ENCODE measurements at places on chromosomes 3 and 15.

GRCh38 chr15:69200832-69201745, 40.7 kb downstream of the GLCE start:
- no peak for DNase-seq

- DNase-seq = no peak
Measured at GRCh38 chr3:186976837-186977750, 46.8 kb downstream of the ST6GAL1 start.

DNA sequence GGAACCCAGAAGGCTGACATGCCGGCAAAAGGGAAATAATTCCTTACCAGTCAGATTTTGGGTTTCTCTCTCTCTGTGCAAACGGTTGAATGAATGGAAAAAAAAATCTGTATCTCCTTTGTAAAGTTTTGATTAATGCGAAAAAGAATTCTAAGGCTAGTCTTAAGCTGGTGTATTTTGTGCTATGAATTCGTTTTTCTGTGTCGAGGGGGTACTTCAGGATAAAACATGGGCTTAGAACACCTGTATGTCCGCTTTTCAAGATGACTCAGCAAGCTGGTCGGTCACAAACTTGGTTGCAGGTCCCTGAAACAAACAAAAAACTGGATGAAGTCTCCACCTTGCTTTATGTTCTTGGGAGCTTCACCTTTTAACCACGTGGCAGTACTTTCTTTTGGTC, 28.5 kb downstream of the IGDCC3 start:
- DNase-seq = no peak

GRCh38 chr15:81182756-81183438, 13.8 kb upstream of the IL16 start:
- DNase-seq = no peak

- no peak for DNase-seq
Measured at GRCh38 chr15:68341760-68342725, 64.5 kb downstream of the FEM1B start.

DNA sequence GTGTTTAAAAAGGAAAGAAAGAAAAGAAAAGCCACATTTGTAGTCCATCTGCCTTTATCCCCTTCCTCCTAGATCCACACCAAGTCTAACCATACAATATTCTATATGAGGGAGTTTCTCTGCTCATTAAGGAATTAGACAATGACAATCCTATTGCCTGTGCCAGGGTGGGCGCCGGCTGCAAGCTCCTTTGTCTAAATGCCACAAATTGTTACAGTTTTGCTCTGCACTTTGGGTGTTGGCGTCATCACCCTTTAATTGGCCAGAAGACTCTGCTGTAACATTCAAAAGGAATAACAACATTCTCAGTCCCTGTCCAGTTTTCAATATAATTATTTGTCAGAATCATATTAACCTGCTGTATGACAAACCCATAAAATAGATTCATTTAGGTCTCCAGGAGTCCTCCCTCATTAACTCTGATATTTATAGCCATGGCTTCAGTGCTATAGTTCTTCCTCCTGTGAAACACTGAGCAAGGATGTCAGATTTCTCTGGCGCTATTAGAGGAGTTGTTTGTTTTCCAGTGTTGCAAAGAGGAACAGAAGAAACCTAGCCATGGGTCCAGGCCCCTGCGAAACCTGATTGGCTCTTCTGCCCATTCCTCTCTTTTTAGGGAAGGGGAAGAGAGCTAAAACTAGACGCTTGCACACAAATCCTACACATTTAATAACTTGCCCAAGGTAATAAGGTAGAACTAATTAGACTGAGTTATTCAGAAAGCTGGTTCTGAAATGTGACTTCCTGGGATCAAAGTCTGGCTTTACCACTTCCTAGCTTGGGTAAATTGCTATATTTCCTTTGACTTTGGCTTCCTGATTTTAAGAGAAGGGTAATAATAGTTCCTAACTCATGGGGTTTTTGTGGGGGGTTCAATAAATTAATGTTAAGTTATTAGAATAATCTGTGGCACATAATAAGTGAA, 112.4 kb downstream of the CD47 start:
- DNase-seq = no peak

DNA sequence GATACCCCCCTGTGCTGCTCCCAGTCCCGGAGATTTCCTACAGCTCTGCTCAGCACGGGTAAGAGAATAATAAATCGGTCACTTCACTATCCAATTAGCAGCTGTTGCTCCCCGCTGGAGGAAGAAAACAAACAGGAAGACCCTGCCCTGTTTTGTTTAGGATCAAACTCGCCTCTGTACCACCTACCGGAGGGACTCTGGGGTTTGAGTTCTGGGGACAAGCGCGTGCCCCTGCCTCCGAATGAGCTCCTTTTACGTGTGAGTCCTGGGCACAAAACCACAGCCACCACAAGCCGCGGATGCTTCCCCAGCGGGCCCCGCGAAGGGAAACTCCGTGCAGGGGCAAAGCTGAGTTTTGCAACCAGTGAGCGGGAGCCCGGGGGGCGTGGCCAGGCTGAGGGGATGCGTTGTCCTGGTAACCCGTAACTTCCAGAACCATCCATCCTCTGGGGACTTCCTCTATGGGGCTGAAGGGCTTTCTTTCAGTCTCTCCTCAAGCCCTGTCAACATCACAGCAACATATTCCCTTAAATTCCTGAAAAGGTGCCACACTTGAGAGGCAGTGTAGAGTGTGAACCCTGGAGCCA, 315.7 kb upstream of the PROK2 start:
- peak; percentile 74 for DNase-seq

DNA sequence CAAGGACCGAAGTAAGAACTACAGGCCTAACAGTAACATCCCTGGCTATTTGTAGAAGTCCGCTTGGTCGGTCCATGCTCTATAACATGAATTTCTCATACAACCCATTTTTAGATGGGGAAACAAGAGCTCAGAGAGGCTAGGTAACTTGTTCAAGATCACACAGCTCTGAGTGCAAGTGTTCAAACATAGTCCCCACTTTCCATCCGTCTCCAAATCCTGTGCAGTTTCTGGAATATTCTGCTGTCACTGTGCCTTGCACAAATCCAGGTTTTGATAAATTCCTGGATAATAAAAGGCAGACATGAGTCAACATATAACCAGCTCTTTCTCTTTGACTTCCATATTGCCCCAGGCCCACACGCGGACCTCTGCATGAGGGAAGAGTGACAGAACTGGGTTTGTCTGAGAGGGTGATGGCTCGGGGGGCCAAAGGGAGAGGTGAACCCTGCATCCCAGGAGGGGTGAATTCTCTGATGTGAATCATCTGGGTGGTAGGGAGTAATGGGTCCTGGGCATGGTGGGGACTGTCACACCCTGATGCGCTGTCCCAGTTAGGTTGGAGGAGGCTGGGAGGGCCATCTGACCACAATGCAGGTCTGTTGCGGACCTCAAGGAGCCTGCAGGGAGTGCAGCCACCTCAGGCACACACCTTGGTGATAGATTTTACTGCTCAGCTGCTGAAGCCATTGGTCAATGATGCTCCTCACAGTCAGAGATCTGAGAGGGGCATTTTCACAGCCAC, 162.2 kb downstream of the SMAD6 start:
- no peak for DNase-seq

GRCh38 chr3:72441284-72441994, 406.8 kb downstream of the SHQ1 start:
- no peak for DNase-seq

GRCh38 chr3:11536132-11536935, 107.4 kb downstream of the VGLL4 start:
- DNase-seq = no peak

DNA sequence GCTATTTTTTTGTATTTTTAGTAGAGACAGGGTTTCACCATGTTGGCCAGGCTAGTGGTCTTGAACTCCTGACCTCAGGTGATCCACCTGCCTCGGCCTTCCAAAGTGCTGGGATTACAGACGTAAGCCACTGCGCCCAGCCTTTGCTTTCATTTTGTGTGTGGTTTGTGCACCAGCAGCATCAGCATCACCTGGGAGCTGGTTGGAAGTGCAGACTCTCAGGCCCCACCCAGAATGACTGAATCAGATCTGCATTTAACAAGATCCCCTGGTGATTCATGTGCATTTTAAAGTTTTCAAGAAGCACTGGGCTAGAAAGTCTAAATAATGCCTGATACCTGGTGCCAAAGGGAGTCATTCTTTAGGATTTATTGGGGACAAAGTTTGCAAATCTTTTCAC, 73.4 kb upstream of the BNIP2 start:
- no peak for DNase-seq

GRCh38 chr3:189502676-189503257, 128.4 kb upstream of the TP63 start:
- DNase-seq = no peak

GRCh38 chr3:197309528-197310361, 11.3 kb upstream of the DLG1 start:
- no peak for DNase-seq

GRCh38 chr3:109337393-109337792, at the start of gene DPPA4:
Gene DPPA4 (minus strand): TSS chr3:109337546. CDS start chr3:109337517, 29 bp downstream.
- DNase-seq = no peak

DNA sequence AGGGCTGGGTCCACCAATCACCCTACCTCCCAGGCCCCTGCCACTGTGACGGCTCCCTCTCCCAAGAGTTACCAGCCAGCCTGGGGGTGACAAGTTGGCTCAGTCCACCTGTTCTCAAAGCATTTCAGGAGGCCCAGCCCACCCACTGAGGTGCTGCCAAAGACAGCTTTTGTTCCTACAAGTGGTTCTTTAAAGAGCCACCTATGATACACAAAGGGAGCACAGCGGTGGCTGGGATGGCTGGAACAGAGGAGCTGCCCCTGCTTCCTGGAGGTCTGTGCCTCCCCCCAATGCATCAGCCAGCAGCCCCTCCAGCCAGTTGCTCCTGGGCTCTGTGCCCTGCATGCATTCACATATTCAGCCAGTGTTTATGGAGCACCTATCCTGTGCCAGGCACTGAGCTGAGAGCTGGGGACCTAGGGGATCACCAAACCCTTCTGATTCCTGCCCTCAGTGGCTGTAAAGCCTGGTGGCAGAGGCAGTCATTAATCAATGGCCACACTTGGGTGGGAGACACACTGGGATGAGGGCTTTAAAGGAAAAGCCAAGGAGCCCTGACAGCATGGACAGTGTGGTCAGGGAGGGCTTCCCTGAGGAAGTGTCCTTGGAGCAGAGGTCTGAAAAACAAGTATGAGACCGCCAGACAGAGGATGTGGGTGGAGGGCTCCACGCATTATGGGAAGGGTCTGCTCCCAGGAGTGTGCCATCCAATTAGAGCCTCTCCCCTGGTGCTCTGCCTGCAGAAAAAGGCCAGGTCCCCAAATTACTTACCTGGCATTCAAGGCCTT, 107.1 kb upstream of the LINGO1 start:
- DNase-seq = no peak

GRCh38 chr3:47343471-47343971, 37.3 kb upstream of the PTPN23 start:
- no peak for DNase-seq

GRCh38 chr15:80697075-80697685, 2.1 kb downstream of the ABHD17C start:
- DNase-seq = no peak

DNA sequence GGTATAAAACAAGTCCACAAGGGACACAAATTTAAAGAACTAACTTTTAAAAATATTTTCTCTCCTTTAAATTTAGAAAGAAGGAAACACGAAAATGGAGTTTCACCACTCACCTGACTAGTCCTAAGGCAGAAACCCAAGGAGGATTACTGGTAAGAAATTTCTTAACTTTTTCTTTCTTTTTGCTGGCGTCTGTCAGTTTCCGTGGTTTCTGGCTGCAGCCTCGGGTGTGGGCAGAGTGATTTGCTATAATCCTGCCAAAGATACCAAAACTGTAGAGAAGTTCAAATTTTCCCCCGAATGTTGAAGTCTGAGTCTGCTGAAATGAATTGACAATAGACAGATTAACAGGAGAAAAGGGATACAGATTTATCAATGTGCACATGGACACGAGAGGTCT, 843.6 kb upstream of the ALCAM start:
- DNase-seq = no peak

DNA sequence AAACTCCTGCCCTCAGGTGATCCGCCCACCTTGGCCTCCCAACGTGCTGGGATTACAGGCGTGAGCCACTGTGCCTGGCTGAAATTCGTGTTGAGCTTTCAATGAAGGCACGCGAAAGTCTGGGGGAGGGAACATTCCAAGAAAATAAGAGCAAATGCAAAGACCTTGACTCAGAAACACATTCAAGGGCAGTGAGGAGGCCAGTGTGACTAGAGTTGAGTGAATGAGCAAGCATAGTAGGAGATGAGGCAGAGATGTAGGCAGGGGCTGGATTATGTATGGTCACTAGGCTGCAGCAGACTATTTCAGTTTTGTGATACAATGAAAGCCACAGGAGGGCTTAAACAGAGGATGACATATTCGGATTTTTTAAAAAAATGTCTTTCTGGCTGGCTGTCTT, 67.0 kb downstream of the SCN11A start:
- DNase-seq = no peak

DNA sequence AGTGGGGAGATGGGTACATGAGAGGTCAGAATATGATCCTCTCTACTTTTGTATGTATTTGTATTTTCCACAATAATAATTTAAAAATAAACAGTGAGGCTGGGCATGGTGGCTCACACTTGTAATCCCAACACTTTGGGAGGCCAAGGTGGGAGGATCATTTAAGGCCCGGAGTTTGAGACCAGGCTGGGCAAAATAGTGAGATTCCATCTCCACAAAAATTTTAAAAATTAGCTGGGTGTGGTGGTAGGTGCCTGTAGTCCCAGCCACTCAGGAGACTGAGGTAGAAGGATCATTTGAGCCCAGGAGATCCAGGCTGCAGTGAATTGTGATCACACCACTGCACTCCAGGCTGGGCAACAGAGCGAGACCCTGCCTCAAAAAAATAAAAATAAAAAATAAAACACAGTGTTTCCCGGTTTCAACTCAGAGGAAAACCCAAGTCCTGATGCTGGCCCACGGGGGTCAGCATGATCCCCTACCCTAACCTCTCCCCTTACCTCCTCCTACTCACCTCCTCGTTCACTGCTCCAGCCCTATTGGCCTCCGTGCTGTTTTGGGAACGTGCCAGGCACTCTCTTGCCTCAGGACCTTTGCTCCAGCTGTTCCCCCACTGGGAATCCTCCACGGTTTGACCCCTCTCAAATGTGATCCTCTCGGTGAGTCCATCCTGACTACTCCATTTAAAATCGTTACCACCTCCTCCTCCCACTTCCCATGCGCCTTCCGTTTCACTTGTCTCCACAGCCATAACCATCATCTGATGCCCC, 2.9 kb upstream of the KLHL40 start:
- DNase-seq = no peak

GRCh38 chr3:179196098-179196497, 47.9 kb downstream of the PIK3CA start:
- no peak for DNase-seq

DNA sequence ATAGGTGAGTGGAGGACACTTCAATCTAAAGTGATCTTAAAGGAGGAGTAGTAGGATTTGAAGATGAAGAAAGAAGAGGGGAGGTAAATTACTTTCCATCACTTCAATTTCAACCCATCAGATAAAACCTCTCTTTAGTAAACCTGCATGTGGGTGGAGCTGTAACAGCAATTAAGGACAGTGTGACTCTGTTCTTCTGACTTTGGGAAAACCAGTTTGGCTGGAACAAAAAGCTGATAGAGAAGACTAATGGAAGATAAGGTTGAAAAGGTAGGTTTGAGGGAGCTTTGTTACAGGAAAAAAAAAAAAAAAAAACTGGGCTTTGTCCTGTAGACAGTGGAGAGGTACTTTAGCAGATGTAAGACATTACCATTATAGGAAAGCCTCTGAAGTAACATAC, 4.5 kb upstream of the GSK3B start:
- DNase-seq = no peak

GRCh38 chr3:138093721-138094120, 21.7 kb downstream of the DZIP1L start:
- DNase-seq = no peak

GRCh38 chr3:25038922-25039321, 389.1 kb upstream of the RARB start:
- no peak for DNase-seq

Measured in CD4-positive, alpha-beta T cell (primary cell).